ENCODE measurements at places on chromosomes 3 and 15.

- no peak for DNase-seq
These were observed 9.3 kb downstream of the PLA2G4B start for GRCh38 chr15:41847981-41848380.

- no peak for DNase-seq
These were observed 202.5 kb downstream of the SATB1 start for GRCh38 chr3:18222686-18223085.

DNA sequence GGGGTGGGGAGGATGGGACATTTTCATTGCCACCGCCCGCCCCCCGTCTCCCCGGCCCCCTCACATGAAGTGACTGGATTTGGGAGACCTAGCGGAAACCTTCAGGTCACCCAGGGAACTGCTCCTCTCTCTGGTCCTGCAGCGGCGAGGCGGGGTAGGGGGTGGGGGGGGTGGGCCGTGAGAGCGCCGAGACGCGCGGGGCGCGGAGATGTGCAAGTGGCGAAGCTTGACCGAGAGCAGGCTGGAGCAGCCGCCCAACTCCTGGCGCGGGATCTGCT, 712 bp upstream of the MME start:
- no peak for DNase-seq

- no peak for DNase-seq
These were observed 363.0 kb downstream of the PLOD2 start for GRCh38 chr3:145798007-145798406.

DNA sequence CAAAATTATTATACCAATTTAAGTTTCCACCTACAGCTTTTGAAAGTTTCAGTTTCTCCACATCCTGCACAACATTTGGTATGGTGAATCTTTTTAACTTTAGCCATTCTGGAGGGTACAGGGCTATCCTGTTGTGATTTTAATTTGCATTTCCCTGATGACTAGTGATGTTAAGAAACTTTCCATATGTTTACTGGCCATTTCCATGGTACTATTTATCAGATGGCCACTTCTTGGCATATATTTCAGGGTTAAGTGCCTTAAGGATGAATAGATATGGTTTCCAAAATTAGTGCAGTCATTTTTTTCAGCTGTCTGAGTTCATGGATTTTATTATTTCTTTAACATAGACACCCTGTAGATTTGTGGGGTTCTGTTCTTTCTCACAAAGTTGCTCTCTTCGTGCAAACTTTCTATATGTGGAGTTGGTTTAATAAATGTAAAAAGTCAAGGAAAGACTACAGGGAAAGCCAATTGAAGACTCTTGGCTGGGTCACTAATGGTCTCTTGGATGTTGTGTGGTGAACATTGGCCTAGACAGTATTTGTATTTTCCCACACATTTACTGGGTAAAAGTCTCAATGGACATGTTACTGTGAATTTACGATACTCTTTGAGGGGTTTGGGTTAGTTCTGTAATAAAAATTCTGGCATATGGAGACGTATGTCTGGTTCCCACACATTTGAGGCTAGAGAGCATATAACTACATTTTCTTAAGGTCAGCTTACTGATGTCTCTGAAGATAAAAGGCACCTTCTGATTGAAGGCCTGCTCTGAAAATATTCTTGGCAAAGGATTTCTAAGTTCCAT, 147.5 kb upstream of the PDZRN3 start:
- no peak for DNase-seq

GRCh38 chr3:76387000-76387399, 601.7 kb upstream of the ZNF717 start:
- DNase-seq = no peak

All from stimulated activated CD4-positive, alpha-beta T cell treated with anti-CD3 and anti-CD28 coated beads, Interleukin-4, amount 100 ng/mL, for 4 hours (primary cell).